ENCODE measurements at places on chromosomes 7 and 10. TPM values are rescaled to one million over a fixed set of nuclear protein-coding genes. Genes with fewer than 3 reads are reported as not detected.

GRCh38 chr7:44973610-44974401 lies 5.0 kb downstream of the MYO1G start:
- H3K4me3 ChIP-seq, result no peak overlapping the region
- H3K4me1 ChIP-seq, result no peaks in the 10 kb centered on the region
- H3K27me3 ChIP-seq, result no peaks in the 10 kb centered on the region
- DNase-seq, result no peak

- H3K4me1 ChIP-seq, result peaks cover 49% of the 10 kb centered on the region
- H3K4me3 ChIP-seq, result peak overlapping the region; percentile 9
- peak overlapping the region; percentile 95 for H3K27ac ChIP-seq
- H3K36me3 ChIP-seq, result peaks cover 34% of the 10 kb centered on the region
These were observed 69.4 kb downstream of the AMZ1 start for GRCh38 chr7:2757361-2757903.

DNA sequence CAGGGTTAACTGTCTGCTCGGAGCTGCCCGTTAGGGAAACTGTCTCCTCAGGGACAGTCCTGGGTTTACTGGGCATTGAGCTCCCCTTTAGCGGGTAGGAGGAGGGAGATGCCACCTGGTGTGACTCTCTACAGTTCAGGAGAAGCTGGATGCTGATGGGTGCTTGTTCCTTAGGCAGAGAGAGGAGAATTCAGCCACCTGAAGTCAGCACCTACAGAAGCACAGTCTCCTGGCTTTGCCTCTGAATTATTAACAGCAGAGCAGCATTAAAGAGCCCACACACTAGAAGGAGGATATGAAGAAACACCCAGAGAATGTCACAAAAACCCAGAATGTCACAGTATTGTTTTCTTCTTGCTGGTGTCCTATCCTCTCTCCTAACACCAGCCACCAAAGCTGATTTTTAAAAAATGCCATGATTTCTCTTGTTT lies 696 bp downstream of the GIMAP4 start:
- no peak for DNase-seq
- no peaks in the 10 kb centered on the region for H3K4me1 ChIP-seq
- no peaks in the 10 kb centered on the region for H3K27me3 ChIP-seq
- H3K27ac ChIP-seq, result no peak overlapping the region
- H3K36me3 ChIP-seq, result no peaks in the 10 kb centered on the region
- no peak overlapping the region for H3K4me3 ChIP-seq

DNA sequence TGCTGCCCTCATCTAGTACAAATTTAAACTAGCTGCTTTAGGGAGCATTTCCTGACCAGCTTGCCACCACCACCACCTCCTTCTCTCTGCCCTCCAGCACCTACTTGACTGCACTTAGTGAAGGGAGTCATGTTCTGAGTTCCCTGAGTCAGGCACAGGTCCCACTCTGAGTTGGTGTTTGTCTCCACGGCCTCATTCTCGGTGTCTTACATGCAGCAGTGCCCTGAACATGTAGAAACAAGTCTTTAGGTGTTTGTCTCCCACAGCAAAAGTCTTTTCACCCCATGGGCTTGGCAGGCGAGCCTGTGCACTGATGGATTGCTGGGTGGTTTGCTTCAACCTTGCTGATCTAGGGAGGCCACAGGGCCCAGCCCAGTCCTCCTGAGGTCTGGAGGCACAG lies 16.9 kb downstream of the TSPAN14 start:
- no peak for DNase-seq
- H3K36me3 ChIP-seq, result peaks cover 7% of the 10 kb centered on the region
- no peaks in the 10 kb centered on the region for H3K27me3 ChIP-seq
- H3K27ac ChIP-seq, result peak overlapping the region; percentile 89

Gene SAMD9L
- 2.1 TPM for total RNA-seq

DNA sequence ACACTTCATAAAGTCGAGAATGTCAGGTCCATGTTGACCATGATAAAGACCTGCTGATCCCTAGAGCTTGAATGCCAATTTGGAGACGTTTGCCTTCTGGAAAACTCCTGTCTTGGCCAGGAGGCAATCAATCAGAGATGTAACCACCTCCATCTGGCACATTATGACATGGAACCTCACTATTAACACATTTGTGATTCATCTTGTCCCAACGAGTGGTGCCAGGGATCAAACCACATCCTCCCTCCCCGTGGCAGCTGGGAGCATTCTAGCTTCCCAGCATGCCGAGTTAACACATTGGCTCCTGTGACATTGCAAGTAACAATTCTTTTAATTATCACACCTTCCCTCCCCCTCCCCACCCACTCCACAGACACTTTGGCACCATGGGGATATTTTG lies 84.0 kb upstream of the PPP1R17 start:
- H3K27me3 ChIP-seq, result peaks cover 38% of the 10 kb centered on the region
- no peak overlapping the region for H3K4me3 ChIP-seq
- no peak for DNase-seq
- no peaks in the 10 kb centered on the region for H3K36me3 ChIP-seq
- H3K27ac ChIP-seq, result no peak overlapping the region
- no peaks in the 10 kb centered on the region for H3K4me1 ChIP-seq

DNA sequence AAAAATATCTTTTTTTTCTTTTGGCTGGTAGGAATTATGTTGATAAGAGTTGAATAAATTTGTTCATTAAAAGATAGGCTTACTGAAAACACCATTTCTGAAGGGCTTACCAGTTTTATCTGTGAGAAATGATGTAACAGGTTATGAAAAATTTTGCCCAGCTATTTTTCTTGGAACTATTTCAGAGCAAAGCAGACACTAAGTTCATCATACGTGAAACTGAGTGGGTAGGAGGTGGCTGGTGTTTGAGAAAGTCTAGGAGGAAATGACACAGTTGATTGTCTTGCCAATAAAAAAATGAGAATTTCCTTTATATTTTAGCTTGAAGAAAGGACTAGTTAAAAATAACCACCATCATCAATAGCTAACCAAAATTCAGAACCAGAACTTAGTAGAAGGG lies 6.2 kb upstream of the MRC1 start:
- DNase-seq, result no peak
- H3K36me3 ChIP-seq, result no peaks in the 10 kb centered on the region
- H3K27me3 ChIP-seq, result no peaks in the 10 kb centered on the region
